Mesendoderm (in vitro differentiated cells): ENCODE measurements at places on chromosomes 1 and 21.

GRCh38 chr21:16457498-16457897 lies 727.7 kb downstream of the USP25 start:
- H3K36me3 ChIP-seq = no peaks in the 10 kb centered on the region
- DNase-seq = no peak
- no peak overlapping the region for H3K27ac ChIP-seq
- no peaks in the 10 kb centered on the region for H3K4me1 ChIP-seq

DNA sequence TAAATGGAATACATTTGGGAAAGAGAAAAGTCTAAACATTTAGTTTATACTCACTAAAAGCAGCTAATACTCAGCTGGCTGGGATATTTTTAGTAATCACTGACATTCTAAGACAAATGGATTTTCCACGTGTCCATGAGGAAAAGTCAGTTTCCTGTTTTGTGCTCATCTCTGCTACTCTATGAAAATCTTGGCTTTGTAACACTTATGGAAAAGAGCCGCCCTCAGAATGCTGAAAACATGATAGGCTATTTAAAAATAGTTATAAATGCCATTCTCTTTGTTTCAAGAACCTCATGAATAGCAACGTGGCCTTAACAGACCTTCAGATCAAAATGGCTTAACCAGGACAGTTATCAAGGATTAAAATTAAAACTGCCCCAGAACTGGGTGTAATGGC lies 29.9 kb downstream of the MRAP start:
- H3K36me3 ChIP-seq = peaks cover 12% of the 10 kb centered on the region
- H3K4me3 ChIP-seq = no peak overlapping the region
- no peak for DNase-seq
- H3K27ac ChIP-seq = no peak overlapping the region
- H3K27me3 ChIP-seq = no peaks in the 10 kb centered on the region

DNA sequence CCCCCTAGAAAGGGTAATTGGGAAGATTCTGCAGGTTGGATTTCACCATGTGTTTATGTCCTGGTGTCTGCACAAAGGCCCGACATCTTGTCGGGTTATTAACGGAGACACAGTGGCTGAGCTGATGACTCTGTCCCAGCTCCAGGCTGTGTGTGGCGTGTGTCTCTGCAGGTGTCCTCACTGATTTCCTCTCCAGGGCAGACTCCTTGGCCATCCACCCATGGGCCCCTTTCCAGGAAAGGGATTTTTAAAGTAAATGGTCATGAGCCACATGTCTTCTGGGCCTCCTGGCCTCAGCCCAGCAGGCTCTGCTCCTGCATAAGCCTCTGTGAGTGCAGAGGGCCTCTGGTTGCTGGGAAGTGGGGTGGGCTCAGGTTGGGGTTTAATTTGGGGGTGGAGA lies 418.7 kb upstream of the VAMP3 start:
- H3K4me1 ChIP-seq = no peaks in the 10 kb centered on the region
- no peak overlapping the region for H3K4me3 ChIP-seq

- H3K4me3 ChIP-seq = no peak overlapping the region
- H3K27me3 ChIP-seq = no peaks in the 10 kb centered on the region
- no peaks in the 10 kb centered on the region for H3K4me1 ChIP-seq
- no peaks in the 10 kb centered on the region for H3K36me3 ChIP-seq
Observed at GRCh38 chr1:25255706-25256577, 8.7 kb upstream of the RSRP1 start.

- DNase-seq = no peak
- no peaks in the 10 kb centered on the region for H3K36me3 ChIP-seq
- H3K4me1 ChIP-seq = no peaks in the 10 kb centered on the region
- H3K27me3 ChIP-seq = no peaks in the 10 kb centered on the region
- no peak overlapping the region for H3K4me3 ChIP-seq
- H3K27ac ChIP-seq = no peak overlapping the region
Observed at GRCh38 chr1:218931324-218931723, 242.4 kb upstream of the LYPLAL1 start.

- no peak for DNase-seq
- H3K4me1 ChIP-seq = no peaks in the 10 kb centered on the region
- no peak overlapping the region for H3K4me3 ChIP-seq
- no peak overlapping the region for H3K27ac ChIP-seq
- H3K27me3 ChIP-seq = no peaks in the 10 kb centered on the region
Observed at GRCh38 chr1:114323959-114324661, 170.4 kb upstream of the SYT6 start.

- no peak for DNase-seq
- H3K27ac ChIP-seq = no peak overlapping the region
- no peak overlapping the region for H3K4me3 ChIP-seq
- H3K4me1 ChIP-seq = no peaks in the 10 kb centered on the region
- H3K27me3 ChIP-seq = no peaks in the 10 kb centered on the region
Observed at GRCh38 chr1:239944666-239945065, 147.0 kb upstream of the FMN2 start.

GRCh38 chr1:232293361-232293760 lies 336.6 kb downstream of the SIPA1L2 start:
- no peak overlapping the region for H3K27ac ChIP-seq
- DNase-seq = no peak
- H3K4me3 ChIP-seq = no peak overlapping the region
- no peaks in the 10 kb centered on the region for H3K36me3 ChIP-seq
